ENCODE measurements at places on chromosomes 16 and 17. TPM values are rescaled to one million over a fixed set of nuclear protein-coding genes. Genes with fewer than 3 reads are reported as not detected.

DNA sequence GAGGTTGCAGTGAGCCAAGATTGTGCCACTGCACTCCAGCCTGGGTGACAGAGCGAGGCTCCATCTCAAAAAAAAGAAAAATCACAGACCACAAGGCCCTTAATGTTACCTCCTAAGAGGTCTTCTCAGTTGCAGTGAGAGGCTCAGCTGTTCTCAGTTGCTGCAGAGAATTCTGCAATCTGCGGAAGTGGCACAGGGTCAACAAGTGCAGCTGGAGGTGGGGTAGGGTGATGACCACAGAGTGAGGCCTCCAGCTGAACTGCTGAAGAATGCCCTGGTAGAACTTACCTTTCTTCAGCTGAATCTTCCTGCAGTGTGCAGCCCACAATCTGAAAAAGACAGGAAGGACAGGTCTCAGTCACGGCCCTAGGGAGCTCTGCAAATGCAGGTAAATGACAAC is 26.3 kb downstream of the CNTNAP1 start:
- DNase-seq: no peak

DNA sequence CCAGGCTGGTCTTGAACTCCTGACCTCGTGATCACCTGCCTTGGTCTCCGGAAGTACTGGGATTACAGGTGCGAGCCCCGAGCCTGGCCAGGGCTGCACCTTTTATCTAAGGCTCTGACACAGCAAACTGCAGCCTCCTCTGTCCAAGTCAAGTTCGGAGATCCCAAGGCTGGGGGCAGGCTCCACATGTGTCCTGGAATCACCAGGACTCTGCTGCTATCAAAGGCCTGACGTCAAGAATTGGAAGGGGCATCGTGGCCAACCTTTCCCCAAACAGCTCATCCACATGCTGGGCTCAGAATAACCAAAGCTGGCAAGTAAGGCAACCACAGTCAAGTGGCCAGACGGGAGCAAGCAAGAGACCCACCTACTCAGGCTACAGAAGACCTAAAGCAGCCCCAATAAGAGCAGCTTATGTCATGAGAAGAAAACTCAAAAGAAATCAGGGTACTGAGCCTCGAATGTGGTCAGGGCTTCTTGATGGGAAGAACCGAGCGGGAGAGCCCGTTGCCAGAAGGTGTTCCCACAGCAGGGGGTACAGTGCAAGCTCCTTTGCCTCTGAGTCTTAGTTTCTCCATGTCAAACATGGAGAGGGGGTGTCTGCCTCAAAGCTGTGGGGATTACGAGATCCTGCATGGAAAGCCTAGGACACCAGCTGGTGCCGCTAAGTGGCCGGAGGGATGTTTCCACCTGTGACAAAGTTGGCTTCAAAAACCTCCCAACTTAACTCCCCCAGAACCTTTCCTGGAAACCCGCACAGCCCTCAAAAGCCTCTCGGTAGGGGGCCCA is 7.9 kb downstream of the MYBBP1A start:
- peak; percentile 77 for DNase-seq

DNA sequence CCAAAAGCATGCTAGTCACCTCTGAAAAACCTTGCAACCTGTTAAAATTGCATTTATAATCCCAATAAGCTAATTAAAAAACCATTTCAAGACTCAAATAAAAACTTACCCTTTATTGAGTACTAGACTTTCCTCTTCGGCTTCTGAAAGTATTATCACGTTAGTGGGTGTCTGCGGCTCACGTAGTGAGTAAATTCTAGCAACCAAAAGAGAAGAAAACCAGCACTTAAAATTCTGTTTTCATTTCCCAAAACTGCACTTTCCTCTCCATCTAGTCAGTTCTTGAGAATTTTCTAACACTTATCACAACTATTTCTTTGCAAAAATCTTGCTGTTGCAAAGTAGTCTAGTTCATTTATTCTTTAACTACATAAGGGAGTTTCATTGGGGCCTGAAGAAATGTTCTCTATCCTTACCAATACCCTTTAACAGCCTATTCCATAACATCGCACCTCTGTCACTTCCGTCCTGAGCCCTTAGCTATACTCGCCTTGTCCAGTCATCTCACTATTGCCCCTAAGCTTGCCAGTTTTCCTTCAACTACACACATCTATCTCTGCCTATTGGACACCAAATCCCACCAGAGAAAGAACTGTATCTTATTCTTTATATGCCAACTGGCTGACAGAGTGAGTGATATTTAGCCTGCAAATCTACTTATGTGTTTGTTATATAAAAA is 8.7 kb downstream of the NUP88 start:
- DNase-seq: no peak

DNA sequence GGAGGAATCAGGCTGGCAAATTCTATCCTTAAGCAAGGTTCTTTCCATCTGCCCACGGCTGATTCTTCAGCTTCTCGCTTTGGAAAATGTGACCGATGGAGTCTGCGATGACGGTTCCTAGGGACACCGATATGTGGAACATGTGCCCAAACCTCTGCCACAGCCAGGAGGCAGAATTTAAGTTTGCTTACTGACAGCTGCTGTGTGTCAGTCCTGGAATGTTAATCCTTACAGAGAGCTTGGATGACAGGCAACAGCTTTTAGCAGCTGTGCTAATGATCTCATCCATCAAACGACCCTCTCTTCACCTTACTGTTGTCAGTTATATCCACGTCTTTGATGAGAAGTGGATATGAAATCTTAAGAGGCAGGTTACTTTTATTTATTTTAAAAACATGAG is 11.4 kb upstream of the MYH13 start:
- no peak for DNase-seq

- DNase-seq: no peak
These were observed 22.4 kb downstream of the MIS12 start for GRCh38 chr17:5508810-5509209.

GRCh38 chr17:76720941-76721340 is 5.5 kb downstream of the JMJD6 start:
- no peak for DNase-seq

- DNase-seq: no peak
These were observed 151.6 kb downstream of the NPIPB11 start for GRCh38 chr16:29254676-29255495.

DNA sequence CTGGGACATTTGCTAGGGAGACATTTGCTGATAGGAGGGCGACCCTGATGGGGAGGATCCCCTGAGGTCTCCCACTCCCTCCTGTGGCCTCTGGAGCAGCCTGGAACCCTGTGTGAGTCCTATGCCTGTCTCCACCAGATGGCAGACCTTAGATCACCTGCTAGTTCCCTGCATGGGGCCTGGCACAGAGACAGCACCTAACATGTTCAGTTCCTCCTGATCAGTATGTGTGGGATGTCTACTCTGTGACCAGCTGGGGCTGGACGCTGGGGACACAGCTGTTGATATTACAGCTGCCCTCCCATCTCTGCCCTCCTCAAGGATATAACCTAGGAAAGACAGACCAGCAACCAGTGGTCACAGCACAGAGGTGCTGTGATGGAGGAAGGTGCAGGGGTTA is 1.1 kb upstream of the ADCY7 start:
- DNase-seq: no peak

- DNase-seq: no peak
These were observed 21.8 kb downstream of the XYLT1 start for GRCh38 chr16:17448640-17449638.

- no peak for DNase-seq
These were observed 16.2 kb upstream of the MTMR4 start for GRCh38 chr17:58530655-58531054.

DNA sequence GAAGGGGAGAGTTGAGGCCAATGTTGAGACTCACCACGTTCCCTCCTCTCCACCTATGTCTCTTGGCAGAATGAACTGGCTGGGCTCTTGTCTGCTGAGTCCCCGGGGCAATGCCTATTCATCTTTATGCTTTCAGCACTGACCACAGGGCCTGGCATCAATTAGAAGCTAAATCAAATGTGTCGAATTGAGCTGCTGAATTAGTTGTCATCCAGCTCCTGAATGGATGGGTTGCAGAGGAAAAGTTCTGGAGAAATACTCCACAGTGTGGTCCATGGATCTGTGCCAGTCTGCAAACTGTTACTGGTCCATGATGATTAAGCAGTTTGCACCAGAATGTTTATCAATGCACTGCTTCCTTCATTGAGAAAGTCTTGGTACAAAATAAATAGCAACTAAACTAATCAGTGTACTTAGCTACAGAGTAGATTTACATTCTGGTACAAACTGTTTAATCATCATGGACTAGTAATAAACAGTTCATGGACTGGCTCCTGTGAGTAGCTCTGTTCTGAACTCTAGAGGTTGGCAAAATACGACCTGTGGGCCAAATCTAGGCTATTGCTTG is 4.6 kb downstream of the CNGB1 start:
- no peak for DNase-seq

GRCh38 chr16:63890081-63890480 is 1231.8 kb downstream of the CDH11 start:
- DNase-seq: no peak

Gene SULT1A1
- total RNA-seq: 2.7 TPM

Gene RHBDF1
- 42.6 TPM for total RNA-seq

Gene CD300E
- total RNA-seq: not detected

Gene CCDC144A
- 5.4 TPM for total RNA-seq

Gene HBA2
- total RNA-seq: 83.1 TPM

Gene CD300LB
- 0.12 TPM for total RNA-seq

Gene AGRP
- not detected for total RNA-seq
